Astrocyte of the spinal cord (primary cell): ENCODE measurements at places on chromosomes 2 and 18.

DNA sequence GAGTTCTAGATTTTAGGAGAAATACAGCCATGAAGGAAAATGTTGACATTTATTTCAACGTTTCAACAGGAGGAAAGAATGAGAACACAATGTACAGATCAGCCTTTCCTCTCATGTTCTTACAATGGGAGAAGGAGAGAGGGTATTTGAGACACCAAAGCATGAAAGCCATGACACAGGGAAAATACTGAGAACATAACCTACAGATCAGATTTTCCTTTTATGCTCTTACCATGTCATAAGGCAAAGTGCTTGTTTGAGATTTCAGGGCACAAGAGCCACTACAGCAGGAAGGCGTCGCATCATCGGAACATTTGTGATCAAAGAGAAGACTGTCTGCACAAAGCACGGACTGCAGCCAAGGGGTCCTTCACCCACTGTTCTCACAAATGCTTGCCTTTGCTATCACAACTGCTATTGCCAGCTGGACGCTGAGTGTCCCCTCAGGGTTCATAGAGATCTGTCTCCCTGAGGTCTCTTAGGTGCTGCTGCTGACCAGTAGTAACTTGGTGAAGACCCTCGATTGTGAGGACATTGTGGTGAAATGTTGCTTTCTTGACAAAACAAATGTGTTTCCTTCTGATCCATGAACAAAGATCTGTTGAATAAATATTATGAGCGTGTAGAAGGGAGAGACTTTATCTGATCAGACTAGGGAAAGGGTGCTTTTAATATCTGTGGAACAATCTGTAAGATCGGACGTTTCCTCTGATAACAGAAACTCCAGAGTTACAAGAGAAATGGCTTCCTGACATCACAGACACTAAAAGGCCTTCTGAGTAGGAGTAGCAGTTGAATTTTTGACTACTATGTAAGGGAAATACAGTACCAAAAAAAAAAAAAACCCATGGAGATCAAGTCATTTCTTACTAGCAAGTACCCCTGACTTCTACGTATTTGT lies 6.4 kb upstream of the IL1RL1 start:
- no peak for DNase-seq

- DNase-seq = no peak
These were observed 33.2 kb downstream of the AQP4 start for GRCh38 chr18:26832302-26832701.

DNA sequence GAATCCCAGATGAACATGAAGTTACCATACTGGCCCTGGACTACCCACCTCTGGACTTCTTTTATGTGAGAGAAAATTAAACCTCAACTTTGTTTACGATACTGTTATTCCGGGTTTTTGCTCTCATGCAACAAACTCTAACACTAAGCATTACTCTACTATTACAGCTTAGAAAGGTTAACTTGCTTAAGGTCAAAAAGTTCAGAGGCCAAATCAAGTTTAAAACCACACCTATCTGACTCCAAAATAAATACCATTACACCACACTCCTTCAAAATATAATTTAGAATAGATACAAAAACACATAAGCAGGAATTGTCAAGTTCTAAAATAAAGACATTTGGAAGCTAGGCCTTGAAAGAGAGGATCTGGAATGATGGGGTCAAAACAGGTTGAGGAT lies 75.0 kb downstream of the DTNB start:
- DNase-seq = no peak

DNA sequence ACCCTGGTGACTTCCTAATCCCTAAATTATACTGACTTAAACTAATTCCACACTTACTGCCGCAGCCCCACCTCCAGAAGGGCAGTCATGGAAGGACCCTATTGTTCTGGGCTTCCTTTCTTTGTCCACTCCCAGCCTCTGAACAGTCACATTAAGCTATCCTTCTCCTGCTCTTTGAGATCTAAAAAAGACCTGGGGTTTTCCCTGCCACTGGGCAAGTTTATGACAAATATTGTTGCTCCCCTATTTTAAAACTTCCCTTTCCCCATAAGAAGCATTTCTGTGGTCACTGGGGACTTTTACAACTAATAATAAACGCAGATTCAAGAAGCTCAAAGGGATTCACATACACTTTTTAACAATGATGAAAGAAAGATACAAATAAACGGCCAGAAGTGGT lies 47.2 kb upstream of the XPO1 start:
- no peak for DNase-seq

DNA sequence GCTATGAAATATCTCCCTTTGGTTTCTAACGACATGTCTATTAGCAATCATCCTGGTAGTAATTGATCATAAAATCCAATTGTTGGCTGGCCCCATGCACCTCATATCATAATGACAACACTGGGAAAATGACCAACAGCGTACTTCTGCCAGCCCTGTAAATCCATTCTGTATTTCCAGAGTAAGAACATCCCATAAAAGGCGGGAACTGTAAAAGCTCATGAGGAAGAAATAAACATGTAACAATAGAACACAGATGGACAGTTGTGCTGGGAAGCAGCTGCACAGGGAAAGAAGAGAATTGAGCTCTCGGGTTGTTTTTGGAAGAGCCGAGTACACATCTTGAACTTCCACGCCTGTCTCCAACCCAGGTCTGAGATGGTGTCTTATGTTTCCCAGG lies 218.7 kb downstream of the CMPK2 start:
- DNase-seq = no peak

DNA sequence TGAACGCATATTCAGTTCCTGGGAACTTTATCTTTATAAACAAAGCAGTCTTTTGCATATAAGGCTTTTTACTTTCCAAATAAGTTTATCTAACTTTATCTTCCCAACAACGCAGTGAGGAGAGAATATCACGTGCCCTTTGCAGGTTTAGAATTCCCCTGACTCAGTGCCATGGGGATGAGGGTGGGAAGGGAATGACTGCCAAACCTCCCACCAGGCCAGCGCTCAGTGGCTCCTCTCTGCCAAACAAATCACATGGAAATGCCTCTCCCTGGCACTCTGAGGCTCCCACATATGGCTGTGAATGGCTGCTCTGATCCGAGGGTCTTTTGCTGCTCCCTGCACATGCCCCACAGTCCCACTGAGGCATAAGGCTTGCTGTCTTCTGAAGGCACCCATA lies 158.3 kb downstream of the DNAH6 start:
- no peak for DNase-seq

DNA sequence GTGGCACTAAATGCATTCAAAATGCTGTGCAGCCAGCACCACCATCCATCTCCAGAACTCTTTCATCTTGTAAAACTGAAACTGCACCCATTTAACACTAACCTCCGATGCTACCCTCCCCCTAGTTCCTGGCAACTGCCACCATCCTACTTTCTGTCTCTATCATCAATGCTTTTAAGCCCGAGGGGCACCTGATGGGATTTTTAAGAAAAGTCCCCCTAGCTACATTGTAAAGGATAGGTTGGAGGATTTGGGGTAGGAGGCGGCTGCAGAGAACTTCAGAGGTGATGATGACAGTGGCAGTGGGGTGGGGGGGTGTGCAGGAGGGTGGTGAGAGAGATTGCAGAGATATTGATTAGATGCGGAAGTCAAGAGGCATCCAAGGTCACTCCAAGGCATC lies 10.8 kb upstream of the YWHAQ start:
- DNase-seq = no peak

DNA sequence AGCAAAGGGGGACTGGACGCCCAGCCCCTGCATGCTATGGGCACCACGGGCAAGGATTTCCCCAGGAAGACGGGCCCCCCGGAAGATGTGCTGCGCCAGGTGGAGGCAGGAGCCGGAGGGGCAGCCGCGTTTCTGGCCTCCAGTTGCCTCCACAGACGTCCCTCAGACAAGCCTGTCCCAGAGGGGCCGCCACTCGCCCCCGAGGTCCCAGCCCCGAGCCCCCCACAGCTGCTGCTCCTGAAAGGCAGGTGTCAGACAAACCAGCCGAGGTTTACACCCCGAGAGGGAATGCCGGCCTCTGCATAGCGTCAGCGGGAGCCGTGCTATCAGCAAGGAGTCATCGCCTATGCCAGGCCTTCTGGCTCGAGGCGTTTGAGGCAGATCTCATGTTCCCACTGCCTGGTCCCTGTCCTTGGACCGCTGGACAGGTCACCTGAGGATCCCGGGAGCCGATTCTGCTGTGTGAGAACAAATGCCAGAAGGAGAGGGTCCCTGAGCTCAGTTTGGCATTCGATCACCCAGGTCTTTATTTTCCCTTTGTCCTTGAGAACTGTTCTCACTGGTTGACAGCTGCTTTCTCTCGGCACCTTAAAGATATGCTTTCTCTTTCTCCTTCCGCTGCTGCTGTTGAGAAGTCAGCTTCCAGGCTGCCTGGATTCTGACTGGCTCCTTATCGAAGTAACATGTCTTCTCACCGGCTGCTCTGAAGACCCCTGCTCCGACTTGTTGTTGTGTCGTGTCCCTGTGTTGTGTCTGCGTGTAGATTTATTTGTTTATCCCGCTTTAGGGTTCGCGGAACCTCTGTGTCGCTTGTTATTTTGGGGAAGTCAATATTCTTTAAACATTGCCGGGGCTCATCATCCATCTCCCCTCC lies 20.6 kb downstream of the CROCC2 start:
- DNase-seq = no peak

- no peak for DNase-seq
These were observed 472 bp upstream of the PLEKHM3 start for GRCh38 chr2:208025814-208026184.
